A549 treated with ZK216348 at 1 μM for 4 hours (cell line): ENCODE measurements at places on chromosomes 13 and 19. TPM values are rescaled to one million over a fixed set of nuclear protein-coding genes. Genes with fewer than 3 reads are reported as not detected.

The COX6B2 gene
- 1.2 to 7.0 TPM (median 1.4 TPM) in 5 replicates for total RNA-seq

The ZNF85 gene
- total RNA-seq = 0.16 TPM in 1 of 5 replicates, not detected in the others

The C5AR1 gene
- total RNA-seq = 1.6 to 3.0 TPM (median 2.5 TPM) in 5 replicates

The AP2A1 gene
- 31.7 to 63.3 TPM (median 57.1 TPM) in 5 replicates for total RNA-seq

The CHERP gene
- total RNA-seq = 22.9 to 33.4 TPM (median 32.8 TPM) in 5 replicates

The TMEM150B gene
- total RNA-seq = not detected in 5 replicates

The ZFP28 gene
- total RNA-seq = 3.3 to 4.7 TPM (median 4.1 TPM) in 5 replicates

The NOTCH3 gene
- total RNA-seq = 6.2 to 16.3 TPM (median 13.3 TPM) in 5 replicates
